GM19239 (cell line): ENCODE measurements at places on chromosomes 7 and 10.

DNA sequence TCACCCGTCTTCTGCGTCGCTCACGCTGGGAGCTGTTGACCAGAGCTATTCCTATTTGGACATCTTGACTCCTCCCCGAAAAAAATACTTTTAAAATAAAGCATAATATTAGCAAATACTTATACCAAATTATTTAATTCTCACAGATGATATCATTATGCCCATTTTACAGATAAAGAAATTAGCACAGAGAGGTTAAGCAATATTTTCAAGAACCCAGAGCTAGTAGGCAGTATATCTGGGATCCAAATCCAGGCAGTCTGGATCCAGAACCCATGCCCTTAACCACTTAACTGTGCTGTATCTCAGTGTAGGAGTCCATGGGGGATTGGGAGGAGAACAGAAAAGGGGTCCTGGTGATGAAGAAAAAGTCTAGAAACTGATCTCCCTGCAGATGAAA lies 6.1 kb downstream of the IQUB start:
- DNase-seq, result no peak

DNA sequence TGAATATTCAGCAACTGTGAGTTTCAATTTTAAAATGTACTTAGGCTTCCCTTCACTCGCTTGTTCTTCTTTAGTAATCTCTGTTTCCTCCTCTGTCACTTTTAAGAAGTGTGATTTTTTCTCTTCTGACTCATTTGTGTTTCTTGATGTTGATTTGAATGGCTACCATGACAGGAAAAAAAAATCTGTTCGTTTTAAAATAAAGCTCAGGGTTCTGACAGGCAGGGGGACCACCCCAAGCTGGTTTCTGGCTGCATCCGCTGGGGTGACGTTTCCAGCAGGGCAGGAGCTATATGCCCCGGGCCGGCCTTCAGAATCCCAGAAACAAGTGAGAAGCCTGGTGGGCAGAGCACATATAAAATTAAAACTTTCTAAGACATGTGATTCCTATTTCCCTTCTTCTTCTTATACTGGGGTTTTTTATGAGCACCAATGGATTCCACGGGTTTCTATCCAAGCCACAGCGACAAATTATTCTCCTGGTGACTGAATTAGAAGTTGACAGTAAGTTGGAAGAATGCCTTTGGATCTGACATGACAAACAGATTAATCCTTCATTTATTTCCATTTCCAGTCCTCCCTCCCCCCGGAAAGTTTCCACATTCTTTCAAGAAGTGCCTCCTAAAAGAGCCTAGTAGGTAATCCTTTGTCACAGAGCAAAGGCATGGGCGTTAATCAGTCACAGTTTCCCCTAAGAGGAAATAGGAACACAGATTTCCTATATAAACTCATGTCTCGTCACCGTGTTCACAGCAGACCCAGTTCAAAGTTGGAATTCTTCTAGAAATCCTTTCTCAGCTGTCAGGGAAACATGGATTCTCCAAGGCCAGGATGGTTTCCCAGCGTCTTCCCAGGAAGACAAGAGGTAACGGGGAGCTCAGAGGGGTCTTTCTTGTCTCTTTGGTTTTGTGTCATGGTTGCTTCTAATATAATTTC lies 79.9 kb downstream of the PTPRE start:
- no peak for DNase-seq

GRCh38 chr7:10222976-10223375 lies 750.7 kb upstream of the PHF14 start:
- no peak for DNase-seq

- no peak for DNase-seq
Measured at GRCh38 chr7:158442260-158442659, 145.4 kb downstream of the PTPRN2 start.

- no peak for DNase-seq
Measured at GRCh38 chr10:132809232-132810140, 23.5 kb upstream of the NKX6-2 start.

DNA sequence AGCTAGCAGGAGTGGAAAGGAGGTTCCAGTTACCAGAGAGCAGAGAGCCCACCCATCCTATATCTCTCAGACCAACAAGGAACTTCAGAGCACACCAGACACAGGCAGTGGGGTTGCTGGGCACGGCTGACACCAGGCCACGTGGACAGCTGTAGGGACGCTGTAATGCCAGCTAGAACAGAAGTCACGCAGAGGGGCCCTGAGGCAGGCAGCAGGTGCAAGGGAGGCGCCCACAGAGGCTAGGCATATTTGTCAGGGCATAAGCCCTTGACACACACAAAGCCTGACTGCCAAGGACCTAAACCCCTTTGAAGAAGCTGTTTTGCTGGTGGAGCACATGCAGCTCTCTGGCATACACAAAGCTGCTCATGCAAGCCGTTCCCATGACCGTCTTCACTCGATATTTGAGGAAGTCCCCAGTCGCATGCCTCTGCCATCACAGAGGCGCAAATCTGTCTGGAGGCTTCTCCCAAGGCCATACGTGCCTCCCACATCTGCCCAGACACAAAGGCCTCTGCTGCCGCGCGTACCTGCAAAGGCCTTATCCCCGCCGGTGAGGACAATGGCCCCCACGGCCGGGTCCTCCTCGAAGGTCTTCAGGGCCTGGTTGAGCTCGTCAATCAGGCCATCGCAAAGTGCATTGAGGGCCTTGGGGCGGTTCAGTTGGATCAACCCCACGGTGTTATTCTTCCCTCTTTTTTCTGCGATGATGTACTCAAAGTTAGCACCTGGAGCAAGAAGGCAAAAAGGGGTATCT lies 2.9 kb downstream of the ECHS1 start:
- DNase-seq, result no peak

DNA sequence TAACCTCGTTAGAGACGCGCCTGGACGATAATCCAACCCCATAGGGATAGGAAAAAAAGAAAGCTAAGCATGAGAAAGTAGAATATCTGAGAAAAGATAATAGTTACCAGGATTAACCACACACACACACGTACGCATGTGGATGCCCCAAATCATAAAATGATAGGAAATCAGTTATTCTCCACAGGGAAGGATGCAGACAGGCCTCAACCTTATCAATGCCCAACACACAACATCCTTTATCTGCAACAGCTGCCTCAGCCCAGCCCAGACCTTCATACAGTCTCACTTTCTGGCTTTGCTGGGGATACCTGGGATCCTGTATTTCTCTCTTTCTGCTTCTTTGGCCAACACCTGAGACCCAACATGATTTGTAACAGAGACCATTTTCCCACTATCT lies 123.0 kb downstream of the NOC3L start:
- DNase-seq, result no peak

GRCh38 chr10:72509206-72509799 lies 116.6 kb downstream of the MICU1 start:
- DNase-seq, result no peak

- DNase-seq, result no peak
Measured at GRCh38 chr7:30371321-30371720, 86.9 kb downstream of the ZNRF2 start.

- no peak for DNase-seq
Measured at GRCh38 chr7:70805360-70805759, 326.6 kb upstream of the GALNT17 start.

GRCh38 chr10:12635127-12635541 lies 285.8 kb downstream of the CAMK1D start:
- DNase-seq, result no peak

DNA sequence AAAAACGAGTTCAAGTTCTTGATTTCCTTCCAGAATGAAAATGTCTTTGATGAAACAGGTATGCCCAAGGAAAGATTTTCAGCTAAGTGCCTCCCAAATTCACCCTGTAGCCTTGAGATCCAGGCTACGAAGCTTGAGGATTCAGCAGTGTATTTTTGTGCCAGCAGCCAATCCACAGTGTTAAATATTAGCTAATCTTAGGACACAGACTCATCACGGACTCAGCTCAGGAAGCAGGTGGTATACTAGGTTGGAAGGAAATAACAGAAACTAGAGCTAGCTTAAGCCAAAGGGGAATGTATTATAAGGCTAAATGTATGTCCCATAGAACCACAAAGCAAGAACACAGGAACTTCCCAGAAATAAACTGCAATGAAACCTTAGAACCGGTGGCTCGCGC lies 151.0 kb upstream of the PRSS1 start:
- no peak for DNase-seq

DNA sequence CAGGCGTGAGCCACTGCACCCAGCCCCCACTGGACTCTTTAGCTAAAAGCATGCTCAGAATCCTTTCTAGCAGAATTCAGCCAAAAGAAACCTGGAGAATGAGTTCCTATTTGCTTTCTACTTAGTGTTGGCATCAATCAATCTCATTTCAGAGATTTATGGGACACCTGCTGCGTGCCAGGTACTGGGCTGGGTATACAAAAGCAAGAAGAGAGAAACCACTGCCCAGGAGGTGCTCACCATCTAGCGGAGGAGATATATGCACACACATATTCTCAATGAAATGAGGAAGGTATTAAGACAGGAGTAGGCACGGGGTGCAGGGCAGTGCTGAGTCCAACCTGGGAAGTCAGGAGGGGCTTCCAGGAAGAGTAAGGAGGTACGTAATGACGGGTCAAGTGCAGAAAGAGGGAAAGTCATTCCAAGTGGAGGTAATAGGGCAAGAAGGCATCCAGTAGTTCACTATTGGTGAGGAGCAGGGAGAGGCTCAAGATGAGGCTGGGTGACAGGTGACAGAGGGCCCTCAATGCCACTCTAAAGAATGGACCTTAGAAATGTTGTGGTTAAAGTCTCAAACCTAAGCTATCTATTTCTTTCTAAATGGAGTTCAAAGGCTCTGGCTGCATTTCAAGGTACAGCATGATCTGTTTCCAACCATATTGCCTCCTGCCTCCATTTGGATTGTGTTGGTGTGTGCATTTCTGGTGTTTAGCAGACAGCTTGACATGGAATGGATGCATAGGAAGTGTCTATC lies 22.1 kb downstream of the ABLIM1 start:
- no peak for DNase-seq
